ENCODE measurements at places on chromosomes 11 and 22.

DNA sequence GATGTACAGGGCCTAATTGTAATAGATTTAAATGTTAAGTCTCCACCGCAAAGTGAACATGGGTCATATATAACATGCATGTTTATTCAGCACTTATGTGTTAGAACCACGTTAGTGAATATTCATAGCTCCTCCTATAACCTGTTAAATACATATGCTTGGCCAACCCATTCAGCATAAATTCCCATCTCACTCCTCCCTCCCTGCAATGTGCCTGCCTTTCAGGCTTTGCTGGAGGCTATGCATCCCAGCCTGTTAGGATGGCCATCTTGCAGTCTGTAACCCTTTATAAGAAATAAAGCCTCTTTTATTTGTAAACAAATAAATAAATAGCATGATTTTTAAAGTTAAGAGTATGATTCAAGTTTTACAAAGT lies 1.7 kb upstream of the OOSP4A start:
- no peak for DNase-seq

DNA sequence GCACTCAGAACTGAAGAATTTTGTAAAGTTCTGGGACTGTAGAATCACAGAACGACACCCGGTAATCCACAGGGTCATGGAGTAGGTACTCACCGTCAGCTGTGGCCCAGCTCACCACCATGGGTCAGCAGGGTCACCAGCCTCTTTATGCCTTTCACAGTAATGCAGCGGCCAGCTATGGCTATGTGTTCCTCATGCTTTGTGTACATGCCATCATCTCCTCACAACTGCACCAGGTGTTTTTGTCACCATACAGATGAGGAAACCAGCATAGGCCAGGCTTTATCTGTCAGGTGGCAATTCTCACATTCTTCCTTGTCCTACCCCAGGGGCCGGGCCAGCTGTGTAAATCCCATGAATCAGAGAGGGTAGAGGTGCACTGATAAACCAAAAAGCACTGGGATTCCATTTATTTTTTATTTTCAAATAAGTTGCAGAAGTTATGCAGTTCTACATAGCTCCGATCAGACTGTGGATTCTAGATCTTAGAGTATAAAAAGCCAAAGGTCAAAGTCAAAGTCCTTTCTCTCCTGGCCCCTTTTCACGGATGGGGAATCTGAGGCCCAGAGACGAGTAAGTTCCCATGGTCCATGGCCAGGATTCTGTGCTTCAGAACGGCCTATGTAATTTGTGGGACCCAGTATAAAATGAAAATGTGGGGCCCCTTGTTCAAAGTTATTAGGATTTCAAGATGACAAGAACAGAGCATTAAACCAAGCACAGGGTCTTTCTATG lies 17.5 kb downstream of the TSKU start:
- no peak for DNase-seq

DNA sequence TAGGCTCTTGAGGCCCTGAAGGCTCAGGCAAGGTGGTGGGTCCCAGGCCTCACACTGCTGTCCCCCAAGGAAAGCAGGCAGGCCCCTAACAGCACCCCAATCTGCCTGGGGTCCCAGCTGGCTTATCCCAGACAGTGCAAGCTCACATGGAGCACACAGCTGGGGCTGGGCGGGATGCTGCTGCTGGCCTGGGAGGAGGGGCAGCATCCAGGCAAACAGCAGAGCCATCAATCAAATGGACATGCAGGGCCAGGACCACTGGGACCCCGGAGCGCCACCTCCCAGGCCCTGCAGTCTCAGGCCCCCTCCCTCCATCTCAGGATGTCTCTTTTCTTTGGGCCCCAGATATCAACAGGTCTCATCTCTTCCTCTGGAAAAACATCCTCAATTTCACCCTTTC lies 140.3 kb downstream of the BRD1 start:
- DNase-seq = no peak

GRCh38 chr11:66459138-66459778 lies 7.4 kb upstream of the PELI3 start:
- no peak for DNase-seq

DNA sequence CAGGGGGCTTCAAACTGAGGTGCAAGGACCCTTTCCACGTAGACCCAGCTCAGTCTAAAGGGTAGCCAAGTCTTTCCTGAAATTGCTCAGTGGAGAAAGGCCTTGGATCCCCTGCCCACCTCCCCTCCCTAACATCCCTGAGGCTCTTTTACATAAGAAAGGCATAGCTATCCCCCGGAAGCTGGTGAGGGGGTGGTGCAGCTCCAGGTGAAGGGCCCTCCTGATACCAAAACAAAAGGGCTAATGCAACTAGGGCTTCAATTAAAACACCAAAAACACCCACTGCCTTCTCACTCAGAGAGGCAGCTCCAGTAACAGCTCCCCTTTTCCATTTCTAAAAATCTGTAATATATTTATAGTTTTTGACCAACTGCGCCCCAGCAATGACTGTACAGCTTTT lies 5.8 kb downstream of the SHANK2 start:
- DNase-seq = no peak

GRCh38 chr11:12069066-12069676 lies 41.2 kb upstream of the MICAL2 start:
- DNase-seq = no peak

GRCh38 chr11:12147827-12148226 lies 37.4 kb downstream of the MICAL2 start:
- DNase-seq = no peak

GRCh38 chr11:108790501-108791299 lies 125.8 kb downstream of the DDX10 start:
- no peak for DNase-seq

DNA sequence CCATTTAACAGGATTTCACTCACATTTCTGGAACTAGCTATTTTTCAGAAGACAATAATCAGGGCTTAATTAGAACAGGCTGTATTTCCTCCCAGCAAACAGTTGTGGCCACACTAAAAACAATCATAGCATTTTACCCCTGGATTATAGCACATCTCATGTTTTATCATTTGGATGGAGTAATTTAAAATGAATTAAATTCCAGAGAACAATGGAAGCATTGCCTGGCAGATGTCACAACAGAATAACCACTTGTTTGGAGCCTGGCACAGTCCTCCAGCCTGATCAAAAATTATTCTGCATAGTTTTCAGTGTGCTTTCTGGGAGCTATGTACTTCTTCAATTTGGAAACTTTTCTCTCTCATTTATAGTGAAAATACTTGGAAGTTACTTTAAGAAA lies 9.2 kb downstream of the PRSS23 start:
- no peak for DNase-seq

DNA sequence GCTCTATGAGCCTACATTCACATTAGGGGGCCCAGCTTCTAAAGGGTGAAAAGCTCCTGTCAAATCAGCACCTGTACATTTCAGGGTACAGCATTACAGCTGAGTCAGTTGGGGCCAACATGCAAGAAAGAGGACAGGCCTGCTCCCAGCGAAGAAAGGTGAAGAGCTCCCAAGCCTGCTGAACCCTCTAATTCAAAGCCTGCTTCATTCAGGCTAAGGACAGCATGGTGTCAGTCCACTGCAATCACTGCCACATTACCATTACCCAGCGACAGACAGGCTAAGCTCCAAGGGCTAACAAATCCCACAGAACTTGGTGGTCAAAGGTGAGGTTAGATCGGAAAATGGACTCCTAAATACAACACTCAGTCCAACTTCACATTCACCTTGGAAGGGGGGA lies 65.4 kb upstream of the CHRM4 start:
- no peak for DNase-seq

GRCh38 chr22:34702279-34702678 lies 363.7 kb upstream of the ISX start:
- DNase-seq = no peak

- DNase-seq = no peak
Measured at GRCh38 chr11:35362521-35362980, 56.8 kb downstream of the SLC1A2 start.

DNA sequence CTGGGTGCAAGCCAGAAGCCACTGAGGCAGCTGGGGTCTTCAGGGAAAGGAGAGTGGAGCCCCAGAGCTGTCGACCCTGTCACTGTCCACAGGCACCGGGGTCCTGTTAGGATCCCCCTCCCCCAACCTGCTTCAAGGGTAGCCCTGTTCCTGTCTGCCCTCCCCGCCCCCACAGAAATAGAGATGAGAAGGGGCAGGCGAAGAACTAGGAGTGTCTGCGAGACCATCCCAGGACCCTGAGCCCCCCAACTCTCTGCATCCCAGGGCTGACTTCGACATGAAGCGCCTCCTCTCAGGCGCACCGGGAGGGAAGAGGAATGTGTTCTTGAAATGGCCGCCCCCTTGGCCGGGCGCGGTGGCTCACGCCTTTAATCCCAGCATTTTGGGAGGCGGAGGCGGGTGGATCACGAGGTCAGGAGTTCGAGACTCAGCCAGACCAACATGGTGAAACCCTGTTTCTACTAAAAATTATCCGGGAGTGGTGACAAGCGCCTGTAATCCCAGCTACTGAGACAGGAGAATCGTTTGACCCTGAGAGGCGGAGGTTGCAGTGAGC lies 607 bp upstream of the ZNF70 start:
- no peak for DNase-seq

DNA sequence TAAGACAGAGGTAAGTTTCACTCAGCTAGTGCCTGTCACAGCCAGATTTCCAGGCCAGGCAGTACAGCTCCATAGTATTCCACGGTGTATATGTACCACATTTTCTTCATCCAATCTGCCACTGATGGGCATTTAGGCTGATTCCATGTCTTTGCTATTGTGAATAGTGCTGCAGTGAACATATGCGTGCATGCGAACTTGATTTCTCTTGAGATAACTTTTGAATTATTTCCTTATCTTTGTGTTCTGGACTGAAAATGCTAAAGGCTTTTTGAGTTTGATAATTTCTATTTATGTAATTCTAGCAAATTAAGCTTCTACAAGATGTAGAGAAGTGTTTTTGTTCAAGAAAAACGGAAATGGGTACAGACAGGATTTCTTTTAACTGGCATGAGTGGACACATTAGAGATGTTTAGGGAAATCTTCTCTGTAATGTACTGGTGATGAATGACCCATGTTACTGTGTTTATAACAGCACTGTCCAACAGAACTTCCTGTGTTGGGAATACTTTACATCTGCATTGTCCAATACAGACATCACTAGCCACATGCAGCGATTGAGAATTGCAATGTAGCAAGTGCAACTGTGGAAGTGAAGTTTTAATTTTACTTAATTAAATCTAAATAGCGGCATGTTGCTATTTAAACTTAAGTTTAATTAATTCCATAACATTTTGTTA lies 151.3 kb downstream of the CADM1 start:
- no peak for DNase-seq

DNA sequence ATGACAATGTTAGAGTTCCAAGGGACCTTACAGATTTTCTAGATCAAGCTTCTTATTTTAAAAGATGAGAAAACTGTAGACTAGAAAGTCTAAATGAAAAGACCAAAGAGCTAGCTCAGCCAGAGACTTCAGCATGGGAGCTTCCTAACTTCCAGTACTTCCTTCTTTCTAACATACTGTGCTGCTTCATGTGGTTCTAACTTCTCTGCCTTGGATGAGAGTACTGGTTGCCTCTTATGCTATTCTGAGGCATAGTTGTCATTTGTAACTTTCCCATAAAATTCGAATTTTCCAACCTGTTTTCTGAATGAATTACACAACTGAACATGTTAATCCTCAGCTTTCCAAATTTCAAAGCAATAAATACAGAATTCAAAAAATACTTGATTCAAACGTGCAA lies 1.8 kb downstream of the MTMR2 start:
- no peak for DNase-seq

DNA sequence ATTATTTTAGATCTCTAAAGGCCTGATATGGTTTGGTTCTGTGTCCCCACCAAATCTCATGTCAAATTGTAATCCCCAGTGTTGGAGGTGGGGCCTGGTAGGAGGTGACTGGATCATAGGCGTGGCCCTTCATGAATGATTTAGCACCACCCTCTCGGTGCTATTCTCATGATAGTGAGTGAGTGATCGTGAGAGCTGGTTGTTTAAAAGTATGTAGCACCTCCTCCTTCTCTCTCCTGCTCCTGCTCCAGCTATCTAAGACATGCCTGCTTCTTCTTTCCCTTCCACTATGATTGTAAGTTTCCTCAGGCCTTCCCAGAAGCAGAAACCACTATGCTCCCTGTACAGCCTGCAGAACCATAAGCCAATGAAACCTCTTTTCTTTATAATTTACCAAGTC lies 114.1 kb downstream of the SERGEF start:
- no peak for DNase-seq

GRCh38 chr22:23804781-23805291 lies 18.1 kb downstream of the SMARCB1 start:
- no peak for DNase-seq

GRCh38 chr11:562046-562645 lies 1.4 kb downstream of the RASSF7 start:
- no peak for DNase-seq

DNA sequence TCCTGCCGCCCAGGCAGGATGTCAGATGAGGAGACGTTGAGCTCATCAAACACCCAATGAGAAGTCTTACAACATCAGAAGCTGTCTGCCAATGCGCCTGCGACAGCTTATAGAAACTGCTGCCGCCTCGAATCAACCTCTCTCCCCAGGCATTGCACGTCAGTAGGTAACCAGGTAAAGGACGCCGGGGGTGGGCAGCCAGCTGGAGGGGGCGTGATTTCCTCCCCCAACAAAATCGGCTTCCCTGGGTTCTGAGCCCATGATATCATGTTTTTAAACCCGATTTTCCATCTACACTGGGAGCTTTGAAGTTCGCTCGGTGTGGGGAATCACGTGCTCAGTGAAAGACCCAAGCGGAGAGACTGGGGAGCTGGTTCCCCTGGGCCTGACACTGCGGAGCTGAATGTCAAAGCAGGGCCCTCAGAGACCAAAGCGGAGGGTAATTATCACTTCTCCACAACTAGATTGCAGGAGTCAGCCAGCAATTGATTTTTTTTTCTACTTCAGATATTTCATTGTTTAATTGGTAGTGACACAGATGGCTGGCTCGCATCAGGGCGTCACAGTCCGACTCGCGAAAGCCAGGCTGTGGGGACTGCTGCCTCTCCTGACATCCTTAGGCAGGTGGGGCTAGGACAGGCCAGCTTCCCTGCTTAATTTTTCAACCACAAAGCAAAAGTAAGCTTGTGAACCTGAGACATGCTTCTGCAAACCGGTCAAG lies 15.4 kb downstream of the FAM83F start:
- DNase-seq = peak; percentile 79

DNA sequence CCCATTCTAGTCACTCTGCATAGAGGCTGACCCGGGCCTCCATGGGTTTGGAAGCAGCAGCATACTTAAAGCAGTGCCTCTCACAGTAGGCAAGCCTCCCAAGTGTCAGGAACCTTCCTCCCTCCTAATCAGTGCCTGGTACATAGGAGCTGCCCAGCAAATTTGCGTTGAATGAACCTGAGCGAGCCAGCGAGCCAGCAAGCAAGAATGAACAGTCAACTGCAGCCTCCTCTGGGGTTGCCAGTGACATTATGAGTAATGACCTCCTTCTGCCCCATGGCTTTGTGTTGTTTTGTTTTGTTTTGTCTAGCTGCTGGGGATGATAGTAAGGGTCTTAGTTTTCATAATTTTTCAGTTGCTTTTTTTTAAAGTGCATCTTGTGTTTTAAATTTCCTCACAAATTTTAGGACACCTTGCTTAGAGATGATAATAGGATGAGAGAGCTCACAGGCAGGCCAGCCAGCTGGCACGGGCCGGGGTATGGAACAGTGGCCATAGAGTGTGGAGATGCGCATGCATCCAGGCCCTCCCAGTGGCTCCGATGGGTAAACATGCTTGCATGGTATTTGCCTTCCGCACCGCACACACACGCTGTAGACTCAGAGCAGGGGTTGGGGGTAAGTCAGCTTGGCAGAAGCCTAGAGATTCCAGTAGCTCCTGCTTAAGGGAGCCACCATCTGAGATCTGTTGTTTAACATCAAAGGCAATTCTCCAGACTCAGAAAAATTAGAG lies 36.1 kb downstream of the TTC12 start:
- DNase-seq = no peak
